Small intestine (tissue), 16 donors: ENCODE measurements at places on chromosomes 5 and 9.
A peak's percentile ranks its signal among the peaks of the same experiment; 100 is the strongest.

GRCh38 chr5:85716344-85717202 lies 901.2 kb upstream of the COX7C start:
- no peak for DNase-seq

GRCh38 chr5:9505225-9505624 lies 40.6 kb downstream of the SEMA5A start:
- DNase-seq, result no peak

GRCh38 chr5:1400211-1400855 lies 44.9 kb downstream of the SLC6A3 start:
- DNase-seq, result no peak

DNA sequence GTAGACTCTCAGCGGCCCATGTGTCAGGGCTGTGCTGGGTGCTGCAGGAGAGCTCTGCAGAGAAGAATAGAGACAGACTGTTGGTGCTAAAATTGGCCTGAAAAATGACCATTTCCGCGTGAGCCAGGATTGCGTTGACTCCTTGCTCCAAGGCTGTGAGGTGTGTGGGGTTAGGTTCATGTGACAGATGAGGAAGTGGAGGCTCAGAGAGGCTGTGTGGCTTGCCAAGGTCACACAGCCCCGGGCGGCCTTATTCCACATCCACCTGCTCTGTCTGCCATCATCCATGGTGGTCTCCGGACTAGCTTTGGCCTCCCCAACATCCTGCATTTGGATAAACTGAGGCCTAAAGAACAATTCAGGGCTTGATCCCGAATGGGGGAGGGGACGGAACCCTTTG lies 15.2 kb downstream of the NEK6 start:
- DNase-seq, result no peak

DNA sequence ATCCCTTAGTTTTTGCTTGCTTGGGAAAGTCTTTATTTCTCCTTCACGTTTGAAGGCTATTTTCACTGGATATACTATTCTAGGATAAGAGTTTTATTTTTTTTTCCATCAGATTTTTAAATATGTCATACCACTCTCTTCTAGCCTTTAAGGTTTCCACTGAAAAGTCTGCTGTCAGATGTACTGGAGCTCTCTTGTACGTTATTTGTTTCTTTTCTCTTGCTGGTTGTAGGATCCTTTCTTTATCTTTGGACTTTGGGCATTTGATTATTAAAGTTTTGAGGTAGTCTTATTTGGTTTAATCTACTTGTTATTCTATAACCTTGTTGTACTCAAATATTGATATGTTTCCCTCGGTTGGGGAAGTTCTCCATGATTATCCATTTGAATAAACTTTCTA lies 848.4 kb upstream of the COX7C start:
- DNase-seq, result no peak

DNA sequence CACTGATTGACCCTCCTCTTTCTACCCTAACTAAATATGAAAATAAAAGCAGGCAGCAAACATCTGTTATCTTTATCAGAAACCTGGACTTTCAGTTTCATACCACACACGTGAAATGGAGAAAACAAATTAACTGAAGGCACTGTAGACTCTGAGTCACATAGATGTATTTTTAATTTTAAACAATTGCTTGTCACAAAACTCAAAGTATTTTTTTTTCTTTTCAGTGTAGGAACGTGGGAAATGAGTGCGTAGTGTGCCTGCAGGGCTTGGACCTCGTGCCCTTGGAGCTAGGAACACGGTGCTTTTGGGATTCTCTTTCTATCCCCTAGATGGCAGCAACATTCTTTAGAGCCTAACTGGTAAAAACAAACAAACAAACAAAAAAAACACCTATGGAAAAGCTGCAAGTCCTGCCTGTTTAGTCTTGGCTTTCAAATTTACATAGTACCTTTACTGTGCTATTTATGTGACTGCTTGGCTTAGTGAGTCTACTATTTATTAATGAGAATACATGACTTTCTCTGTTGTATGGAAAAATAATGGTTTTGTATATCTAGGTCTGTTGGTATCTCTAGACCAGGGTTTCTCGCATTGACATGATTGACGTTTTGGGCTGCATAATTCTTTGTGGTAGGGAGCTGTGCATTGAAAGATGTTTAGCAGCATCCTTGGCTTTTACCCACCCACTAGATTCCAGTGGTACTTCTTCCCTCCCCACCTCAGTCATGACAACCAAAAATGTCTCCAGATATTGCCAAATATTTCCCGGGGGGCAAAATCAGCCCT lies 16.8 kb upstream of the ACTBL2 start:
- DNase-seq, result peak; percentile 49

DNA sequence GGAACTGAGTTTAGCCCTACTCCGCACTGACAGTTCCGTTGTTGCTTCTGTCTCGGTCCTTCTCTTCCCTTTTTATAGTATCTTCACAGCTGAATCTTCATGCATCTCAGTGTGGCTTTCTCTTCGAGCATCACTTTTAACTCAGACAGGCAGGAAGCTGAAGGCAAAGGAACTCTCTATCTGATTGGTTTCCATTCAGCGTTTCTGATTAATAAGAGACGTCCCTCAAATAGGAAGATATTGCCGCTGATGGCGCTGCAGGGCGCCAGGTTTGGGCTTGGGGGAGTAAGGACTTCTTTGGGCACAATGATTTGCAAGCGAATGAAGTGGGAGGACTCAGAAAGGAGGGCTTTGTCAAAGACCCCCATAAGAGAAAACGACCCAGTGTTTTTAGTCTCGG lies at the start of gene CDH9:
CDH9 (minus strand) TSS at position 111 of the 400 bp plus-strand sequence. CDS start 50,253 bp downstream, outside the sequence.
- DNase-seq, result no peak

- DNase-seq, result no peak
These were observed 7.7 kb downstream of the SIT1 start for GRCh38 chr9:35643046-35643445.
